ENCODE measurements at places on chromosomes 12 and 14.

DNA sequence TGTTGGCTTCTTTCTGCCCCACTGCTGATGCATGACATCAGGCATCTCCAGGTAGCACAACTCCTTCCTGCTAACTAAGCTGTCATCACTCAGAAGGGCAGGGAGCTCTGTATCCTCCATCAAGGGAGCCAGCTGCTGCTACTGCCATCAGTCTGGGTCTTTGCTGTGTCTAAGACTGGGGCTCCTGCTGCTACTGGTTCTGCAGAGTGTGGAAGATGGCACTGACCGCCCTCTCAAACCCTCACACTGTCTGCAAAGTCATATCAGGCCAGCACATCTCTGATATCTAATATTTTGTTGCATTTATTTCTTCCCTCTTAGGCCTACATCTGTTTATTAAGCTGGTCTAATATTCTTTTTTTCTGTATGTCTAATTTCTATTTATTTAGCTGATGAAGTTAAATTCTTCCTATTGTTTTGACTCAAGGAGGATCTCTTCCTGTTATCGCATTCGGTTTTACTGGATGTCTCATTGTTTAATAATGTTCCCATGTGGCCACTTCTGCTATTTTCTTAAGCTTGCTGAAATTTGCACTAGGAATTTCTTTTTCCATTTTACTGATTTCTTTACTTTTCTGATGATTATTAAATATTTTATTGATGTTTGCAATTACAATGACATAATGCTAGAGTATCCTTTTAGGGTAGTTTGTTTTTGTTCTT, 7.6 kb upstream of the E2F7 start:
- DNase-seq: no peak

DNA sequence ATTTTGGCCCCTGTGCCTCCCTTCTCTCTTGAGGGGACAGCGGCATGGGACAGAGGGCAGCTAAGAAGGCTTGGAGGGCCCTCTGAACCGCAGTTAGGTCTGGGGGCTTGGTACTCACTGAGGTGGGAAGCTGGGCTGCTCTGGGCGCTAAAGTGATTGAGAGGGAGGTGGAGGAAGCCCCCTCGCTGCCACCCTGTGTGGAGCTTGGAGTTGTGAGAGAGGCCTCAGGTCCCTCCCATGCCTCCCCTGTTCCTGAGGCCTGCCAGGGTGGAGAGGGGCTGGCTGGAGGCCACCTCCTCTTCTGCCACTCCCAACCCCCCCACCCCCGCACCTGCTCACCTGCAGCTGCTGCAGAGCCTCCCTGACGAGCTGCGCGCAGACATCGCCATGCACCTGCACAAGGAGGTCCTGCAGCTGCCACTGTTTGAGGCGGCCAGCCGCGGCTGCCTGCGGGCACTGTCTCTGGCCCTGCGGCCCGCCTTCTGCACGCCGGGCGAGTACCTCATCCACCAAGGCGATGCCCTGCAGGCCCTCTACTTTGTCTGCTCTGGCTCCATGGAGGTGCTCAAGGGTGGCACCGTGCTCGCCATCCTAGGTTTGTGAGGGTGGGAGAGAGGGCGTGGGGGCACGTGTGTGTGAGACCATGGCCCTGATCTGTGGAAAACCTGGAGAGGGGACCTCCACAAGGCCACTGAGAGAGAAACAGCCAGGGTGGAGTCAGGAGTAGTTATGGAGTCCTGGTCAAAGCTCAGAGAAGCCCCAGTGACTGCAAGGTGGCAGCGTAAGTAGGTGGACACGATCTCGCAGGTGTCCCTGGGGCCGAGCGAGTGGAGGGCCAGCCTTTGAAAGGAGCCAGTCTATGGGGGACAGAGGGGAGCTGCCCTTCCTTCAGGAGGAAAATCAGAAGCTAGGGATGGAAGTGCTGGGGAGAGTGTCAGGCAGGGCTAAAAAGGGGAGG, 11.2 kb downstream of the KCNH3 start:
- no peak for DNase-seq

GRCh38 chr12:6825398-6826124, 2.6 kb upstream of the P3H3 start:
- peak; percentile 65 for DNase-seq

GRCh38 chr14:67935371-67935770, 115.8 kb downstream of the RAD51B start:
- DNase-seq: no peak

- no peak for DNase-seq
Measured at GRCh38 chr12:56411781-56412639, 37.2 kb downstream of the TIMELESS start.

- no peak for DNase-seq
Measured at GRCh38 chr14:56808383-56809269, 1.7 kb downstream of the OTX2 start.

GRCh38 chr14:80906336-80906735, 35.2 kb downstream of the CEP128 start:
- DNase-seq: no peak

DNA sequence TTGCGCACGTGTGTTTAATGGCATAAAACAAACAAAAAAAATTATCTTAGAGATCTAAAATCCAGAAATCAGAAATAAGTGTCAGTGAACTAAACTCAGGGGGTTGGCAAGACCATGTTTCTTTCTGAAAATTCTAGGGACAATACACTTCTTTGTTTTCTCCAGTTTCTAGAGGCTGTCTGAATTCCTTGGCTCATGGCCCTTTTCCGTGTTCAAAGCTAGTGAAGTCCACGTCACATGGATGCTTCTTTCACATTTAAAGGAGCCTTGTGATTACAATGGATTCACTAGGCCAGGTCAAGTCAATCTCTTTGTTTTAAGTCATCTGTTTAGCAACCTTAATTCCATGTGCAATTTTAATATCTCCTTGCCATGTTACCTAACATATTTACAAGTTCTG, 22.4 kb downstream of the SLCO1B3 start:
- DNase-seq: no peak

- no peak for DNase-seq
Measured at GRCh38 chr14:69982886-69983285, 103.7 kb downstream of the SMOC1 start.

DNA sequence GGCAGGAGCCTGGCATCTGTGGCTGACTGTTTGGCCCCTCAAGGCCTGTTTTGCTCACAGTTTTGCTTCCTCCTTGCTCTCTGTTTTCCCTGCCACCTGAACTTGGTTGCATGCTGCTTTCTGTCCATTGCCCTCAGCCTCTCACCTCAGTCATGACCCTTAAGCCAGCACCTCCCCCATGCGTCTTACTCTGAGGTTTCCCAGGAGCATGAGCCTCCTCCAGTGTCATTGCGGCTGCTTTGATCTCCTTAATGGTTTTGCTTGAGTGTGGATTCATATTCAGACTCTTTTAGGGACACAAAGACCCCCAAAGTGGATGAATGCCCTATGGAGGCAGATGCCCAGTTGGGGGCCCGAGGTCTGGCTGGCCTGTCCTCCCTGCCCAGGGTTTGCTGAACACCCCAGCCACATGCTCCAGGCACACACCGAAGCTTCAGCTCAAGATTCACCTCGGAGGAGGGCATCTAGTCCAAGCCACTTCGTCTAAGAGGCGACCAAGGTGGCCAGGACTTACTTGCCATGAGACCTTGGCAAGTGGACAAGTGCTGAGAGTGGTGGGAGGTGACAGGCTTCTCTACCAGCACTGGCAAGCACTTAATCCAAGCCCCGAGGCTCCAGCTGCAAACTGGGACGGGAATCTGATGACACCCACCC, 95.4 kb upstream of the DIO3 start:
- DNase-seq: no peak

DNA sequence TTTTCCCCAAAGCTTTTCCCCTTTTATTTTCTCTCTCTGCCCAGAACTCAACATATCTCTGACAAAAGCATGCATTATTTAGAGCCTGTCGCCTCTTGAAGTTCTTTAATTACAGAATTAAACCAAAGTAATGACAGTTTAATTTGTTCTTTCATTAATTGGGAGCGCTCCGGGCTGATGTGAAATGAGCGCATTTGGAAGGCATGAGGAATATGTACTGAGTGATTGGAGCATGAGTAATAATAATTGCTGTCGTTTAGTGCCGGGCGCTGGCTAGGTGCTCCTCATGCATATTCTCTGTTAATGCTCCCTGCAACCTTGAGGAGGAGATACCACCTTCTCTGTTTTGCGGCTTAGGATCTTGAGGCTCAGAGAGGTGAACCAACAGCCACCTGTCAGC, 120.5 kb downstream of the SLC25A47 start:
- no peak for DNase-seq

DNA sequence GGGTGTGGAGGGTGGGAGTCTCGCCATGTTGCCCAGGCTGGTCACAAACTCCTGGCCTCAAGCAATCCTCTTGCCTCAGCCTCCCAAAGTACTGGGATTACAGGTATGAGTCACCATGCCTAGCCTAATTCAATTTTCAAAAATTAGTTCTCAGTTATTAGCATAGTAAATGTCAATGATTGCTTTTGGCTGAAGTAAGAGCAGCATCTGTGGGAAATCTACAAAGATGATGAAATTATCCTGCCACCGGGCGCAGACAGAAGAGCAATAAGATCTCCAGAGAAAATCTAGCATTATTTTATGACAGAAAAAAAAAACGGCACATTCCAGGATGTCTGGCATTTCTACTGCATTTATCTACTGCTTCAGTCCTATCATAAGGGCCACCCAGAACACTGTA, 97.9 kb upstream of the DAAM1 start:
- DNase-seq: no peak

DNA sequence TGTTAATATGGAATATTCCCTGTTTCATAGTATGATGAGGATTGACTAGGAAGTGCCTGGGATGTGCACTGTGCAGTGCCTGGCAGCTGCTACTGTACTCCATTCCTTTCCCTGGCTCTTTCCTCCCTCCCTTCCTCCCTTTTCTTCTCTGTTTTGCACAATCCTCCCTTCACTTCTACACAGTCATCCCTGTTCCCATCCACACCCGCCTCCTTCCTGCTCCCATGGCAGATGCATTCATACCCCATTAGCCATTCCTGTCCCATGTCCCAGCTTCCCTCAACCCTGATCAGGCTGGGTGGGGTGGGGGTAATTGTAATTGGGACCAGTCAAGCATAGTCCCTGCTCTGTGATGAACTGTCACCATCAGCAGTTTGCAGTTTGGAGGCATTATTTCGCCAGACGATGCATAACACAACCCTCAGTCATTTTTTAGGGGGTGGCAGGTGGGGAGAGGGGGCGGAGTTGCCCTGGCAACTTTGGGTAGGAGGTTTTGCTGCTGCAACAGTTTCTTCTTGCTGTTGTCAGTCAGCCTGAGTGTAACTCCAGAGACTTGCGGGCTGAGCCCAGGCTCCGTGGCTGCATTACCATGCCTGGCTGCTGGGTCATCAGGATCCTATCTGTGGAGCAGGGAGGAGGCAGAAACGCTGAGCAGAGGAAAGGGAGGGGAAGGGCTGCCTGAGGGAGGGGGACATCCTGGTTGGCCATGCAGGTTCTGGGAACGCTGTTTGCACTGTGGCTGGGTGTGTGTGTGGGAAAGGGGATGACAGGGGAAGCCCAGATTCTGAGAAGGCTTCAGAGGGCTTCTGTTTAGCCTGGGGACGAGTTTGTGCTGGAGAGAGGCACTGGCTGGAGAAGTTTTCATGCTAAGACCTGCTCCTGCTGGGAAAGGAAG, 4.1 kb upstream of the KRT84 start:
- no peak for DNase-seq

DNA sequence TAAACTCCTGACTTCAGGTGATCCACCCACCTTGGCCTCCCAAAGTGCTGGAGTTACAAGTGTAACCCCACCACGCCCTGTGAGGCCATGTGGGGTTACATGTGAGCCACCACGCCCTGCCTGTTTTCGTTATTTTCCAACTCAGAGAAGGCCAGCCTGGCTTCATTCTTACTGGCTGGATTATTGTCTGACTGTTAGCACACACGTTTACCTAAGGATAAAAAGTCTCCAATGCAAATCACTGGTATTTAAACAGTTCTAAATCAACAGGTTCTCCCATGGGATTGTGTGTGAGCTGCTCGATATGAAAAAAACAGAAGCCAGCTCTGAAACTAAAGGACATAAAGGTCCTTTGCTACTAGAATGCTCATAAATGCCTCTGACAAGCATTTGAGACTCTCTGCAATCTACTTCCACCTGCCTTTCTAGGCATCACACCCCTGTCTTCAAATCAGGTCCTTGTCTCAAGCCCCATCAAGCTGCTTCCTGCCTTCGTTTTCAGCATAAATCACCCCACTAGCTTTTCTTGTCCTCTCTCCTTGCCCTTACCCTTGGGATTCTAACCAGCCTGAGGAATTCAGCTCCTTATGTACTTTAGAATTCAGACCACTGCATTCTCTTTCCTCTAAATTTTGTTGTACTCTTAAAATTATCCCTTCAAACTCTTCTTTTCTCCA, 265.0 kb downstream of the DUSP6 start:
- DNase-seq: no peak

- no peak for DNase-seq
Measured at GRCh38 chr14:94237983-94238382, 55.1 kb downstream of the SERPINA10 start.

DNA sequence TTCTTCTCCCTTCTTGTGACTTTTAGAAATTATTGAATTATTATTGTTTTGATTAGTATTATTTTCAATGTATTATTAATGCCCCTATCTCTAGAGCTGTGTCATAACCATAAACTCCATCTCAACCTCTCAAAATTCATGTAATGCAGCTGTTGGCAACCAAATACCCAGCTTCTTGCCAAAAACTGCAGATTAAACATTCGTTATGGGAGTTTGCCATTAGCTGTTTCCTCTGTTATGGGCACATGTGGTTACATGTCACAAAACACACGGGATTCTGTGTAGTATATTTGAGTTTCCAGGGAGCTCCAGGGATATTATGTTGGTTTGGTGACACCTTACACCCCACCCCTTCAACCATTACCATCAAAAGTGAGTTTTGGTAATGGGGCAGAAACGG, 2.8 kb upstream of the ALX1 start:
- DNase-seq: no peak

- DNase-seq: no peak
Measured at GRCh38 chr14:24721775-24722174, 87.8 kb upstream of the GZMB start.

DNA sequence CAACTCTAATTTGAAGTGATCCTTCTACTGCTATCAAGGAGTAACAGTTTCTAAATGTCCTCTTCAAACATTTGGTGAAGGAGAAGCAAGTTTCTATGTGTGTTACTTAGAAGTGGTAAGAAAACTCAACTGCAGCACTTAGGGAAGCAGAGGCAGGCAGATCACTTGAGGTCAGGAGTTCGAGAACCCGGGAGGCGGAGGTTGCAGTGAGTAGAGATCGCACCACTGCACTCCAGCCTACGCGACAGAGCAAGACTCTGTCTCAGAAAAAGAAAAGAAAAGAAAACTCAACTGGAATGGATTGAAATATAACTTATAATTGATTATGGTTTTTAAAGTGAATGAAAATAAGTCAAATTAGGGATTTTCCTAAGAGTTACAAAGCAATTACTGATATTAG, 169.7 kb upstream of the ATP2B1 start:
- no peak for DNase-seq

DNA sequence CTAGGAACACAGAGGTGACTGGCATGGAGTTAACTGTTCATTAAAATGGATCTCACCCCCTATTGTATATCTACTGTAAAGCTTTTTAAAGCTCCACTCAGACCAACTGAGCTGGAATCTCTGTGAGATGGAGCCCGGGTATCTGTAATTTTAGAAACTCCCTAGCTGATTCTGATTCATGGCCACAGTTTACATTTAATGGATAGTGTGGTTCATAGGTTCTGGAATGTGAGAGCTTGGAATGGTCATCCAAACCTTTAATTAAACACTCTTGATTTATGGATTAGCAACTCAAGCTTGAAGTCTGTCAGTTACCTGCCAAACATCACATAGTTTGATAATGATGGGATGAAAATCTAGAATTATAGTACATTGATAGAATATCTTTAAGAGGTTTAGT, 183.8 kb downstream of the SLC25A21 start:
- DNase-seq: no peak

- no peak for DNase-seq
Measured at GRCh38 chr12:24767016-24767415, 181.9 kb downstream of the BCAT1 start.
